Stimulated activated CD8-positive, alpha-beta memory T cell treated with anti-CD3 and anti-CD28 coated beads, Interleukin-4, amount 100 ng/mL, for 48 hours (primary cell): ENCODE measurements at places on chromosomes 3 and 15.

DNA sequence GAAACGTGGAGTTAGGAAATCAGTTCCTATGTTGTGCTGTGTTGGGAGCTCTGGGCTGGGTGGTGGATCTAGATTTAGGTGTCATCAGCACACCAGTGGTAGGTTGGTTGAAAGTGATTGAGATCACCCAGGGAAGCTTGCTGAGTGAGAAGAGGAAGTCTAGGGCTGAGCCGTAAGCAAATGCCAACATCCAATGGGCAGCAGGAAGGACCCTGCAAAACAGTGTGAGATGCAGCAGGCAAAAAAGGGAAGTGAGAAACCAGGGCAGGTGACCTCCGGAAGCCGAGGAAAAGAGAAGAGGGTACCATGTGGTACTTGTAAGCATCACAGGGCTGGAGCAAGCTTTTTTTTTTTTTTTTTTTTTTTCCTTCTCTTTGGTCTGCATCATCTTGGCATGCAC is 15.9 kb upstream of the COPG1 start:
- DNase-seq, result no peak

DNA sequence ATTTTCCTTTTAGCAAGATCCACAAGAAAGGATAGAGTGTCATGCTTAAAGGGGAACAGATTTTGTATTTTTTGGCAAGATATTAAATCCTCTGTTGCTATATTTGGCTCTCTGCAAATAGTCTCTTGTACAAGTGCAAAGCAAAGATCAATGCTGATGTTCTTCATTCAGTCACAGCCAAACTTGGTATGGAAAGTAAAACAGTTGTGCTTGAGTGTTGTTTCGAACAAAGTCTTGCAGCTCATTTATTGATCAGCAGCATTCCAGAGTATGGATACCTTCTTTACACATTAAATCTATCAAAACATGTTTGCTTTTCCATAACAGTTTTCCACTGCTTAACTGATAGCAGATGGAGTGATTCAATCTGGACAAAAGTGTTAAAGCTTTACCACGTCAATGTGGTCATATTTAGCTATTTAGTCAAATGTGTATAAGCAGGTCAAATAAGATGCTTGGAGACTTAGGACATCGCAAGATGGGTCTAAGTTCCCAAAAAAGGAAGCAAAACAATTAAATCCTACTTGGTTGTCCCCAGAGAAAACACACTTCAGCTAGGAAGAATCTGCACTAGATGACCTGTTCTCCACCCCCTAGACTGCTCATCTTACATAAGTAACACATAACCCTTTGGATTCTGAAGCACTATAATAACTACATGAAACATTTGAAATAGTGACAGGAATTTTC is 52.4 kb downstream of the VGLL3 start:
- no peak for DNase-seq

GRCh38 chr3:58946875-58947274 is 103.0 kb downstream of the CFAP20DC start:
- DNase-seq, result no peak

DNA sequence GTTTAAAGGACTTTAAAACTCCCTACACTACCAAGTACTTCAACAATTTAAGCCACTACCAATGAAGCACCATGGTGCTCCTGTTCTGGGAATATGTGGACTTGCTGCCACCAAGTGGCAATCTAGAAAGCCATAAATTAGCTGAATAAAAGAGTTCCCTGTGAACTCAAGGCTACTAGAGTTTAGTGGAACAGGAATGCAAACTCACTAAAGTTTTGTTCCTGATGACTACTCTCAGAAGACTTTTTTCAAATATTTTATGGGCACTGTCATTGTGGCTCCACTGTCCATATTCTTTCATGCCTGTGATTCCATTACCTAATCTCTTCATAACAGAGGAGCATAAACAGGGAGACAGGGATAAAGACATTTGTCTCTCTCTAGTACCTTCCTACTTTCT is 63.9 kb downstream of the TMCC1 start:
- no peak for DNase-seq

- DNase-seq, result no peak
Measured at GRCh38 chr3:166104938-166105337, 267.7 kb upstream of the BCHE start.
